ENCODE measurements at places on chromosomes 1 and 21.

GRCh38 chr1:6447818-6448748, 17.9 kb downstream of the TNFRSF25 start:
- DNase-seq: no peak

DNA sequence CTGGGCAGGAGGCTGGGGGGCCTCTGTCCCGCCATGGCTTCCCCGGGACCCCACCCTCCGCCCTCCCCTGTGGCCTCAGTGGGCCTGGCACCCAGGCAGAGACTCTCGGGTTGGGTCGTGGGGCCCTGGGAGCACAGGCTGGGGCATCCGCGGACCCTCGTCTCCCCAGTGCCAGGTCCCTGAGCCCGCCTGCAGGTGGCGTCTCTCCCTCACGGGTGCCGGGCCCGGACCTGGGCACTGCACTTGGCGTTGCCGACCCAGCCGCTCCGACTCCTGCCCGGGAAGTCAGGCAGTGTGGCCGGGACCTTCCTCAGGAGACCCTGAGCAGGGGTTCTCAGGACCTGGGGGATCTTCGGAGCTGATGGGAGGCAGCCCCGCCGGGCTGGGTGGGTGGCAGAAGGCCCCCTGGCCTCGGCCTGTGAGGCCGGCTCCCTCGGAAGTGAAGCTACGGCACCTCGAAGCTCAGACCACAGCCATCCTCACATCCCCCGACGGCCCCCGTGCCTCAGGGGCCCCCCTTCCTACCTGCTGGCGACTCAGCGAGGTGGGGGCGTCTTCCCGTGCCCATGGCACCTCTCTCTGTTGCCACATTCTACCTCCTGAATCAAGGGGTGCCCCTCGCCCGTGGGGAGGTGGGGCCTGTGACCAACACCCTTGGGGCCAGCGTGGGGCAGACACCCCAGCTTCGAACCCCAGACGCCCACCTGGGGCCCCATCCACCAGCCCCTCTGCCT, 6.4 kb upstream of the C1orf159 start:
- DNase-seq: peak; percentile 70

- DNase-seq: no peak
Observed at GRCh38 chr21:30058928-30059327, 107.7 kb downstream of the CLDN17 start.

GRCh38 chr1:184682956-184683355, 71.7 kb downstream of the EDEM3 start:
- no peak for DNase-seq

- no peak for DNase-seq
Observed at GRCh38 chr1:56322211-56322610, 257.2 kb downstream of the PLPP3 start.

- no peak for DNase-seq
Observed at GRCh38 chr1:19349999-19350398, 37.9 kb downstream of the SLC66A1 start.

DNA sequence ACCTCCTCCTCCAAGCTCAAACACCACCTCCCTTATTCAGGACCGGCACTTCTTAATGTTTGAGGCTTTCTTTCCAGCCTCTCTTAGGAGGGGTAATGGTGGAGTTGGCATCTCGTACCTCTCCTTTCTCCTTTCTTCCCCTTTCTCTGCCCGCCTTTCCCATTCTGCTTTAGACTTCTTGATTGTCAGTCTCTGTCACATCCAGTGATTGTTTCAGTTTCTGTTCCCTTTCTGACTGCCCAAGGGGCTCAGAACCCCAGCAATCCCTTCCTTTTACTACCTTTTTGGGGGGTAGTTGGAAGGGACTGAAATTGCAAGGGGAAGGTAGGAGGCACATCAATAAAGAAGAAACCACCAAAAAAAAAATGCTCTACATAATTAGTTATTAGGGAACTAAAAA, 5.6 kb downstream of the ELK4 start:
- DNase-seq: no peak

- DNase-seq: no peak
Observed at GRCh38 chr1:7648761-7649384, 122.2 kb upstream of the VAMP3 start.

DNA sequence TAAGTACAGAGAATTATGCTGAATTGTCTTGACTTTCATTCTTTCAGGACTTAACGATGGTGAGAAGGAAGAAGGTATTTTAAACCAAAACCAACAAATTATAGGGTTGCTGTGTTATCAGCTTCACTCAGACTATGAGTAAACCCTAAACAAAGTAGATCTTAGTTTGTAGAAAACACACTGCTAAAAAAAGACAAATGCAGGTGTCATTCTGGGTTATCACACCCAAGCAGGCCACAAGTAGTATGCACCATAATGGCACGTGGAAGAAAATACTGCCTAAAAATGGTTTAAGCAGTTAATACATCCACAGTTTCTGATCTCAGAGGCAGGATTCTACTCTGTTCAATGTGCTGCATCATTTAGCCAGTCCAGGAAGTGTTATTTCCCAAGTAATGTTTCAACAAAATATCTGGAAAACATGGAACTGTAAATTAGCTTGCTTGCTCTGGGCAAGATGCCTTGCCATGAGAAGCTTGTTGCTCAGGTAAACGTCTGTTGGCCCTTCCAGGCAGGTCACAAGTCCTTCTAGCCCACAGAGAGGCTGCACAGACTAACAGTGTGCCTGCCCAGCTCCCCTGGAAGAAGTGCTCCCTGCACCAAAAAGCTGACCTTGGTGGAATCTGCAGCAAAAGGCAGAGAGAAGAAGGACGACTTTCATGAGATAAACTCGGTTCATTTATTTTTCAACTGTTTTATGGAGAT, 4.1 kb downstream of the DIPK1A start:
- no peak for DNase-seq

GRCh38 chr21:35475009-35475408, 425.9 kb upstream of the RUNX1 start:
- DNase-seq: no peak

DNA sequence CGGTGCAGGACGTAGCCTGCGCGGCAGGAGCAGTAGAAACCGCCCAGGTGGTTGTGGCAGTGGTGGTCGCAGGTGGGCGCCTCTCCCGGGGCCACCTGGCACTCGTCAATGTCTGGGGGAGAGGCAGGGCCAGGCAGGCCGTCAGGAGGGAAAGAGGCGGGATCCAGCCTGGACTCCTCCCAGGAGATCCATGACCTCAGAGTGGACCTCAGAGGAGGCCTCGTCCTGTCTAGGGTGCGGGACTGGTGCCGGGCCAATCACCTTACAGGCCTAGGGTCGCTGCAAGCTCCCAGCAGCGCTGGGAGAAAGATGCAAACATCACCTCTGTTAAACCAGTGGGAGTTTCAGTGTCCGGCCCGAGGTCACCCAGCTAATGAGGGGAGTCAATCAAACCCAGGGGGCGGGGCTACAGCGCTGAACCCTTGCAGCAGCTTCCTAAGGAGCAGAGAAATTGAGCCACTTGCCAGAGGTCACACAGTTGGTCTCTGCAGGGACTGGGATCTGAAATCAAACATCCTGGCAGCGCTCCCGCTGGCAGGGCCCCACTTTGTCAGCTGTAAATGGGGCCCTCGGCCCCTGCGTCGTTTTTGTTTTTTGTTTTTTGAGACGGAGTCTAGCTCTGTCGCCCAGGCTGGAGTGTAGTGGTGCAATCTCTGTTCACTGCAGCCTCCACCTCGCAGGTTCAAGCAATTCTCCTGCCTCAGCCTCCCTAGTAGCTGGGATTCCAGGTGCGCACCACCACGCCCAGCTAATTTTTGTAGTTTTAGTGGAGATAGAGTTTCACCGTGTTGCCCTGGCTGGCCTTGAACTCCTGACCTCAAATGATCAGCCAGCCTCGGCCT, 1.4 kb downstream of the MASP2 start:
- no peak for DNase-seq

GRCh38 chr1:27604579-27605299, 795 bp upstream of the AHDC1 start:
- no peak for DNase-seq

DNA sequence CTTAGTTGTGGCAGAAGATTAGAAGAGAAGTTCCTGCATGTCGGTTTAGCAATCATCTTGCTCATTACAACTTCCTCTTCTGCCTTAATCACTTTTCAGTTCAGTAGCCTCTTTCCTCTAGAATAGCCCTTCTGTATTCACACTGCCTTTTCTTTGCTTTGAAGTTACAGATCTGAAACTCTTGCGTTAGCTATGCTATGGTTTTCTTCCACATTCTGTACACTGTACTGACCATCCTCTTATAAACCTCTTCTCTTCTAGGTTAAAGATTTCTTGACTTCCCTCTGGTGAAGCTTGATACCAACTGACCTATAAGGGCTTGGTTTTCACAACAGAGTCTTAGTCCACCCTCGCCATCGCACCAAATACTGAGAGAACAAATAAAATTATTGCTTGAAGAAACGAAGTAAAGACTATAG, 35.0 kb downstream of the C21orf91 start:
- no peak for DNase-seq

Measured in LoVo (cell line).